Stimulated activated CD8-positive, alpha-beta memory T cell treated with anti-CD3 and anti-CD28 coated beads, Interleukin-15, amount 100 ng/mL, for 4 hours (primary cell): ENCODE measurements at places on chromosomes 2 and 18.

GRCh38 chr2:5674026-5674340 lies 18.2 kb upstream of the SOX11 start:
- no peak for DNase-seq

DNA sequence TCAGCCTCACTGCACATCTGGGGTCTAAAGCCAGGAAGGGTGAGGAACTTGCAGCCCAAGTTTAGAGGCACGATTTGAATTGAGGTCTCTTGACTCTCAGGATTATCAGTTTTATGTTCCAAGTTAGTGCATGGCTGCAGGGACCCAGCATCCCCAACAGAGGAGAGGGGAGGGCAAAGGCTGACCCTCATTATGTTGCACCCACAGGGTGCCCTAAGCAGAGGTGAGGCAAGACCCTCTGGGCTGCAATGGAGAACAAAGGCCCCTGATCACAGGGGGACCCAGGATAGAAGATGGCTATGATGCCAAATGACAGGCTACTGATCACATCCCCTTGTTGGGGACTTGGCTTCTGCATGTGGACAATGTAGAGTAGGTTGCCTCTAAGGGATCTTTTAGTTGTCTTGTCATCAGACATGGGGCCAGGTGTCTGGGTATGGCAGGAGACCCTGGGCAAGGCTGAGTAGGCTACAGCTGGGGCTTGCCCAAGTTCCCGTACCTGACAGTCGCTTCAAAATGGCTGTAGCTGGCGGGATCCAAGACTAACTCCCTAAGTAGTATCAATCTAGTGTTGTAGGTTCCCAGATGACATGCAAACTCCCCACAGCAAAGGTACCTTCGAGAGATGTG lies 4.5 kb upstream of the GDF7 start:
- no peak for DNase-seq

DNA sequence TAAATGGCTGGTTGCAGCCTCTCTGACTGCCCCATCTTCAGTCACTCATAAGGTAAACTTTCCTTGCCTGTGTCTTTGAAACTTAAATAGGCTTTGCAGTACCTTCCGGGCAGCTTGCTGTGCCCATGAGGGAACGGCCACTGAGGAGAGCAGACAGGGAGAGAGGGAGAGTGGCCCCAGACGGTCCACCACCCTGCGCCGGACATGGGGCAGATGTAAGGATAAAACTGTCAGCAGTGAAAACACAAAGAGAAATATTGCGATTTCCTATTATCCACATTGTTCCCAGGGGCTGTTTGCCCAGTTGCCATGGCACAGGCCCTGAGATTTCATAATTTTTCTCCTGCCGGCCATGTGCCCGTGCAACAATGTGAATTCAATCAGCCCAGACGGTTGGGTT lies 265.9 kb upstream of the SALL3 start:
- no peak for DNase-seq

- DNase-seq, result no peak
Measured at GRCh38 chr2:149077861-149078260, 39.4 kb downstream of the LYPD6B start.

DNA sequence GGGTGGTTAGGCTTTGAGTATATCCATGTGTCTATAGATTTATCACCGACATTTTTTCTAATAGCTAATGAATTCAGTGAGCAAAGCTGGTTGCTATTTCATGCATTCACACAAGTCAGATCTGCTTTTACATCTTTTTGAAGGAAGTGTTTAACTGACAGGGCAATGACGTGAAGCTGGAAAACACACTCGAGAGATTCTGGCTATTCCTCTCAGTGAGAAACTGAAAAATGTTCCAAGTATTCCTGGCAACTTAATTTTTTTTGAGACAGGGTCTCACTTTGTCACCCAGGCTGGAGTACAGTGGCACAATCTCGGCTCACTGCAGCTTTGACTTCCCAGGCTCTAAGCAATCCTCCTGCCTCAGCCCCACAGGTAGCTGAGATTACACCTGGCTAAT lies 21.2 kb downstream of the RNF138 start:
- DNase-seq, result no peak

DNA sequence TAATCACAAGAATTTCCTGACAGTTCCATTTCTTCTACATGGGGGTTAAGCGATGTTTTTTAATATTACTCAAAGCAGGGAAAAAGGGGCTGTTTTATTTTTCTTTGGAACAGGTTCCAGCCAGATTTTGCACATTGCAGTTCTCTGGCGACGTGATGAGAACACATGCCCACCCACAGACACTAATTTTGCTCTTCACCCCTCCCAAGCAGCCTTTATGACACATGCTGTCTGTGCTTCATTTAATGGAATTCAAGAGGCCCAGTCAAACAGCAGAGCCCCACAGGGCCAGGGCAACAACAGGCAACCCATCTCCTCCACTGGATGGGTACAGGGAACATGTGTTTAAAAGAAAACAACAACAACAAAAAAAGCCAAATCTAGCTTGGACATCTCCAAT lies 70.8 kb downstream of the SPRED2 start:
- DNase-seq, result no peak

DNA sequence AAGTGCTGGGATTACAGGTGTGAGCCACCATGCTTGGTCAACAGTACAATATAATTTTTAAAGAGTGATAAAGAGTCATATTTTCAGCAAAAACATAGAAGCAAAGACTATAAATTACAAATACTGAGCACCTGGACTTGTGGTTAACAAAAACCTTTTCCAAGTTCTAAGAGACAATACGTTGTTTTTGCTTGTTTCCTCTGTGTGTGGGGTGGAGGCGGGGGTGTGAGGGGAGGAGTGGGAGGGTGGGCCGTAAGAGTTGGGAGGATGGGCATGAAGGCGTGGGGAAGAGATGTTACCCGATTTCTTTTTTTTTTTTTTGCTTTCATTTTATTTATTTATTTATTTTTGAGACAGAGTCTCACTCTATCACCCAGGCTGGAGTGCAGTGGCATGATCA lies 78.0 kb upstream of the WIPF1 start:
- DNase-seq, result no peak

GRCh38 chr2:240926516-240927389 lies 20.6 kb downstream of the CROCC2 start:
- no peak for DNase-seq

GRCh38 chr18:25181581-25181980 lies 170.4 kb downstream of the ZNF521 start:
- DNase-seq, result no peak

- DNase-seq, result no peak
Measured at GRCh38 chr2:230739961-230740360, 27.3 kb downstream of the CAB39 start.

DNA sequence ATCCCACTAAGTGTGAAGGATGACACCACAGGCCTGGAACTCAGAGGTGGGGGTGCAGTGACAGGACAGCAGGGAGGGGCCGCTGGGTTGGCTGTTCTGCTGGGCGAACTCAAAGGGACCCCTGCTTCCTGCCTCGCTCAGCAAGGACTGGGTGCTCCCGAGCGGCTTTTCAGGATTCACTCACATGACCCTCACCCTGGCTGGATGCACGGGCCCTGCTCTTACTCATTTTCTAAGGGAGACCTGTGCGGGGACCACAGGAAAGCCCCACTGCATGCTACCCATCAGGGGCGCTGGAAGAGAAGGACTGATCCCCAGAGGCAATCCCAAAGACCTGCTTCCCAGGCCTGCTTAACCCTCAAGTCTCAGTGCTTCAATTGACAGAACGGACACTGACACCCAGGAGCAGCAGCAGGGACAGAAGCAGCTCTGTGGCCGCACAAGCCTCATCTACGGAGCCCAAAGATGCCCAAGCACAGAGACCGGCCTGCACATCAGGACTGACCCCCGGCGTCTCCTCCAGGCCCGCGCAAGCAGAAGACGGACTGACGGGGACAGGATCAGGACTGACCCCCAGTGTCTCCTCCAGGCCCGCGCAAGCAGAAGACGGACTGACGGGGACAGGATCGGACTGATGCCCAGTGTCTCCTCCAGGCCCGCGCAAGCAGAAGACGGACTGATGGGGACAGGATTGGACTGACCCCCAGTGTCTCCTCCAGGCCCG lies 29.6 kb downstream of the THAP4 start:
- no peak for DNase-seq

DNA sequence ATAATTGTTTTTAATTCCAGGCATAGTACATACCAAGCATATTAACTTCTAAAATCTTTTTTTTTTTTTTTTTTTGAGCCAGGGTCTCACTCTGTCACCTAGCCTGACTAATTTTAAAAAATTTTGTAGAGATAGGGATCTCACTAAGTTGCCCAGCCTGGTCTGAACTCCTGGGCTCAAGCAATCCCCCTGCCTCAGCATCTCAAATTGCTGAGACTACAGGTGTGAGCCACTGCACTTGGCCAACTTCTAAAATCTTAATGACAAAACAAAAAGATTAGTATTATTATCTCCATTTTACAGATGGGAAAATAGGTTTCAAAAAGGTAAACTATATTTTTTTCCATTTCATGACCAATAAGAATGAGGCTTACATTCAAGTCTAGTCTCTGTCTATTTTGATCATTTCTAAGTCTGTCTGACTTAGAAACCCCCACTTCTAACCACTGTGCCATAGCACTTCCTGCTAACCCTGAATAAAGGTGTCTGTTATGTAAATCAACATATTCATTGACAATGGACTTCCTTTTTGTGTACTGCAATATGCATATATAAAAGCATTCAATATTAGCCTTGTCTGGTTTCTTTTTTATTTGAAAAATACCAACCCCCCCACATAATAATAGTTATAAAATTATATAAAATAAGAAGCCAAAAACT lies 28.7 kb upstream of the ZEB2 start:
- no peak for DNase-seq

- DNase-seq, result no peak
Measured at GRCh38 chr2:101948625-101949155, 43.1 kb upstream of the IL1R2 start.

- DNase-seq, result no peak
Measured at GRCh38 chr2:190974629-190975361, 39.2 kb downstream of the STAT1 start.

GRCh38 chr2:158914731-158915130 lies 53.7 kb upstream of the TANC1 start:
- no peak for DNase-seq

GRCh38 chr18:79447703-79448367 lies 52.1 kb downstream of the NFATC1 start:
- DNase-seq, result no peak

- no peak for DNase-seq
Measured at GRCh38 chr2:127609818-127610217, 36.1 kb upstream of the GPR17 start.

DNA sequence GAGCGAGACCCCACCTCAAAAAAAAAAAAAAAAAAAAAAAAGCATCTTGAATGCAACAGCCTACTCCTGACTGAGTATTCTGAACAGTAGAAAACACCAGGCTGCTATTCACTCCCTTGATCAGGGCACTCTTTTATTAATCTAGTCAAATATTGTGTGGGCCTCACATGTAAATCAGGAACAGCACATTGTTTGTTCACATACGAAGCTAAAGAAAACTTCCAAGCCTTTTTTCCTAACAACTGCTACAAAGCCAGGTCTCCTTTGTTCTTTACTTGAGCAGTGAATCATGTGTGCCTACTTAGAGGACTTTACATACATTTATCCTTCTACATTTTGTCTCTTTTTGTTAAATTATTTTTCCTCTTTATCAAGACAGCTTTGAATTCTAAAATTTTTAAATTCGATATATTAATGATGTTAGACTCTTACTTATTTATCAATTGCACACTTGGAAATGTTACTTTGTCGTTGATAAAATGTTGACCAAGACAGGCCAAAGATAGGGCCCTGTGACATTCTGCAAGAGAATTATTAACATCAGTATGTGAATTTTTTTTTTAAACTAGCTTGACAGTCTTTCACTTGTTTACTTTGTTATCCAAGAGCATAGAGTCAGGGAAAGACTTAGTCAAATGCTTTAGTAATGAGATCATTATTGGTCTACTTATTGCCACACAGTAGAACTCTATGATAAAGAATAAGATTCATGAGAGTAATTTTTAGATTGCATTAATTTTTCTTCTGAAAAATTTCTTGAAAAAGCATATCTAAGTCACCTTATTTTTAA lies 13.2 kb downstream of the SPATS2L start:
- DNase-seq, result no peak

GRCh38 chr2:177165061-177165583 lies 47.5 kb upstream of the HNRNPA3 start:
- no peak for DNase-seq

DNA sequence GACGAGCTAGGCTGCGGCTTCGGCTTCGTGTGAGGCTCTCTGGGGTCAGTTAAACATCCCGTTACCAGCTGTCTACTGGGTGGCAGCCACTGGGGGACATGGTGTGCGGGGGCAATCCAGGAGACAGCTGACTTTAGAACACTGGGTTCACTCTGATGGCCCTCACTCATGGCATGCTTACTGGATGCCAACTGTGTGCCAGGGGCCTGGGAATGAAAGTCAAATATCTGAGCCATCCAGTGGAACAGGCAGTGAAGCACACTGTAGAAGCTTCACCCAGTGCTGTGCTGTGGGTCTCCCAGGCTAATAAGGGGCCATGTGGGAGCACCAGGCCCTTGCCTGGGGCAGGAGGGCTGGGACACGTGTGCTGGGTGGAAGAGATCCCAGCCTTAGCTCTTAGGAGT lies 48.3 kb downstream of the GLI2 start:
- DNase-seq, result no peak

- no peak for DNase-seq
Measured at GRCh38 chr2:66080127-66080526, 354.8 kb upstream of the MEIS1 start.

GRCh38 chr2:181790716-181791649 lies 100.5 kb upstream of the ITPRID2 start:
- DNase-seq, result no peak

- no peak for DNase-seq
Measured at GRCh38 chr2:38146275-38146906, 70.4 kb upstream of the CYP1B1 start.

- no peak for DNase-seq
Measured at GRCh38 chr2:109209412-109209811, 80.4 kb downstream of the SH3RF3 start.

DNA sequence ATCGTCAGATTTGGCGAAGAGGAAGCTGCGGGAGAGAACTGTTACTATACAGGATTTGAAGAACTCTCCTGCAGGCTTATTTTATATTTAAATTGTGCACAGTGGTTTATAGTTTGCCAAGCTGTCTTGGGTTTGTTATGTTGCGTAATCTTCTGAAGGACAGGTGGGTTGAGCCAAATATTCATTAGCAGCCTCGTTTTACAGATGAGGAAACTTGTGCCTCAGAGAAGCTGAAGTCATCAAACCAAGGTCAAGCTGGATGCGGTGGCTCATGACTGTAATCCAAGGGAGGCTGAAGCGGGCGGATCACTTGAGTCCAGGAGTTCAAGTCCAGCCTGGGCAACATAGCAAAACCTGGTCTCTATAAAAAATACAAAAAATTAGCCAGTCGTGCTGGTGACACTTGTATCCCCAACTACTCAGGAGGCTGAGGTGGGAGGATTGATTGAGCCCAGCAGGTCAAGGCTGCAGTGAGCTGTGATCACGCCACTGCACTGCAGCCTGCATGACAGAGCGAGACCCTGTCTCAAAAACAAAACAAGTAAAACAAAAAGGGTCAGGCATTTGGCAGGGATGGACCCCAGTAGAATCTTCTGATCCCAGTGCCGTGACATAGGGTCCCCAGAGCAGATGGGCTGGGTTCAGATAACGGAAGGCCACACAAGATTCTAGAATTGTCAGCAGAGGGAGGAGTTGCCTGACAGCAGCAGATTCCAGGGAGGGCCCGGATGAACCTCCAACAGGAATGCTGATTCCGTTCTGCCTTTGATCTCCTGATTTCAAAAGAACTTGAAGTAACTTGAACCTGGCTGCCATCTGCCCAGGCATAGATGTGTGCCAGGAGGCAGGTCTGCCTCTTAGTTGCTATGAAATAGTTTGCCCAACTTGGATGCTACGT lies 50.6 kb downstream of the SH3BP4 start:
- DNase-seq, result no peak
